ENCODE measurements at places on chromosomes 4 and X.

DNA sequence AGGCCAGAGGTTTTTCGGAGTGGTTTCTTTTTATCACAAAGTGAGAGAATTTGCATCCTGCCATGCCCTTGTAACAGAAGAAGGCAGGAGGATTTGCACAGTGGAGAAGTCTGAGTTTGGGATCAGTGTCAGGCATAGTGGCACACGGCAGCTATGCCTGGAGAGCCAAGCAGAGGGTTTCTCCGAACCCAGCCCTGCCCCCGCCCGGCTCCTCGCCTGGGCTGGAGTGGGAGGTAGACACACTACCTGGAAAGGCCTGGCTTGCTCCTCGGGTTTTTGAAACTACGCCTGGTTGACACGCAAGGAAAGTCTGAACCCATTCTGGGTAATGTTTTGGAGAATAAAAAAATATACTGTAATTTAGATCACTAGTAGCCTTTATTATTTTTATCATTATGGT, 1653.6 kb upstream of the TENM3 start:
- DNase-seq = no peak

DNA sequence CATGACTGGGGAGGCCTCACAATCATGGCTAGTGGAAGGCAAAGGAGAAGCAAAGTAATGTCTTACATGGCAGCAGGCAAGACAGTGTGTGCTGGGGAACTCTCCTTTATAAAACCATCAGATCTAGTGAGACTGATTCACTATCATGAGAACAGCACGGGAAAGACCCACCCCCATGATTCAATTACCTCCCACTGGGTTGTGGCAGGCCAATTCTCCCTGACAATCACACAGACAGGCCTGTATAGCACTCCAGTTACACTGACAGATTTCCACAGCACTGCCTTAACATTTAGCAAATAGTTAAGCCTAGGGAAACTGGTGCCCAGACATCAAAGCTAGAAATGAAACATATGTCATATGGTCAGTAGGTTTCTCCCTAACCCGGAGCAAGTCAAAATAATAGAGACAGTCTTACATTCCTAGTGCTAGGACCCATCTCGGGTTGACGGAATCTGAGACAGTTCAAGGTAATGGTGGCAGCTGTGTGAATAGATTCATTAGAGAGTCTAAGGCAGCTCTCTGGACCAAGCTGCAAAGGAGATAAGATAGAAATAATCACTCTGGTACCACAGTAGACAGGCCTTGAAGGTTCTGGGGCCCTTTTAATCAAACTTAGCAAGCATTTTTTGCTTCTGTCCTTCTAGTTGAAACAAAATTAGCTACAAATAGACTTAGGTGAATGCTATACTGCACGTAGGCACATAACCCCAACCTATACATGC, 9.4 kb upstream of the HERC5 start:
- no peak for DNase-seq

GRCh38 chr4:41976775-41977516, 4.6 kb upstream of the DCAF4L1 start:
- DNase-seq = no peak

GRCh38 chr4:82906469-82906868, 5.9 kb downstream of the THAP9 start:
- DNase-seq = no peak

DNA sequence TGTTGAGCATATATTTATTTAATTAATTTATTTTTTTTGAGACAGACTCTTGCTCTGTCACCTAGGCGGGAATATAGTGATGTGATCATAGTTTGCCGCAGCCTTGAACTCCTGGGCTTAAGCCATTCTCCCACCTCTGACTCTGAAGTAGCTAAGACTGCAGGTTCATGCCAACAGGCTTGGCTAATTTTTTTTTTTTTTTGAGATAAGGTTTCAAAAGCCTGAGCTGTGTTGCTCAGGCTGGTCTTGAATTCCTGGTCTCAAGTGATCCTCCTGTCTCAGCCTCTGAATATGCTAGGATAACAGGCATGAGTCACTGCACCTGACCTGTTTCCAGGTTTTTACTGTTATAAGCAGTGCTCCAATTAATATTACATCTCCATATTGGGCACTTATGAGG, 4.8 kb downstream of the ADD1 start:
- DNase-seq = no peak

DNA sequence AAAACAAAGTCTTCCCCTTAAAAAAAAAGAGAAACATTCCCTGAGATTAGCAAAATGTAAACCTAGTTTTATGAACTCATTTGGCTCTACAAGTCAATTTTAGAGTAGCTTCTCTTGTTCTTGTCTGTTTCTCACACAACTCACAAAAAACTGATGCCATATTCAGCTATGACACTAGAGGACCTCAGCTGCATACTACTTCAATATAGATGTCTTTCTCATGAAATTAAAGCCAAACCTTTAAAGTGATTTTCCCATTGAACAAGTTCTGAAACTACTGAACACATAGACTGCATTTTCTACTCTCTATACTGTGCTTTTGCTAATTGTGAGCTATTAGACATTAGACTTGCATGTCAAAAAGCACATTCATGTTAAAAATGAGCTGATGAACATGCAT, 49.8 kb downstream of the TBCK start:
- DNase-seq = no peak

GRCh38 chr4:80336582-80336981, 1.1 kb downstream of the CFAP299 start:
- no peak for DNase-seq
